Bone marrow (tissue), 2 donors: ENCODE measurements at places on chromosomes 2 and 18.

- DNase-seq, result no peak
Observed at GRCh38 chr2:26438926-26439325, 37.2 kb downstream of the DRC1 start.

- no peak for DNase-seq
Observed at GRCh38 chr18:6370886-6371635, 43.6 kb downstream of the L3MBTL4 start.

GRCh38 chr18:46759890-46760289 lies 3.0 kb upstream of the ST8SIA5 start:
- no peak for DNase-seq

- no peak for DNase-seq
Observed at GRCh38 chr18:10100941-10101701, 187.3 kb downstream of the VAPA start.

DNA sequence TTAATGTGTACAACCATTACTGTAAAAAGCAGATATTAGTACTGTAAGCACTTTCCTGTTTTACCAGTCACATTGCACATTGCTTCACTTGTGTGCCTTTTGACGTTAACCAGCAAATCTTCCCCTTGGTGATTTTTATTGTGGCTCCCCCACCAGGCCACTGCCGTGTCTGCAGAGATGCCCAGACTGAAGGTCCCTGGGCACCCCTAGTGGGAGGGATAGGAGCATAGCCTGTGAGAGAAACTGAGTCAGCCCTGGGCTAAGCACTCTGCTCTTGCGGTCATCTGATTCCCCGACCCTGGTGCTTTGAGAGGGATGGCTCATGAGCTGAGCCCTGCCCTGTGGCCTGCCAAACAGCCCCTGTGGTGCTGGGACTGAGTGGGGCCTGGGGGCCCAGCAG lies 73.4 kb downstream of the INPP4A start:
- DNase-seq, result peak; percentile 29

DNA sequence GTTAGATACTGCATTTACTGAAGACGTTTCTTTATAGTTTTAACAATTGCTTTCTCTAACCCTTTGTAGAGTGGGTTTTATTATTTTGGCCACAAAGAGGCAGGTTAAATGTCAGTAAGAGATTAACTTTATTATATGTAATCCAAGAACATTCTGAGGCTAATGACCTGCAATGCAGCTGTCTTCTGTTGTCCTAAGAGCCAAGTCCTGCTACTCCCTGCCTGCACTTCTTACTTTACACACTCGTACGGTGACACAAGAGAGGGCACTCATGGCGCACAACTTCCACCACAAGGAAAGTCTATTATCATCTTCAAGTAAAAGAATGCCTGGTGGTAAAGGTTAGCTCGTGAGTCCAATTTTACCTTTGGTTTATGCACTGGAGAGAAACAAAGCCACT lies 471.0 kb upstream of the HNMT start:
- DNase-seq, result no peak

DNA sequence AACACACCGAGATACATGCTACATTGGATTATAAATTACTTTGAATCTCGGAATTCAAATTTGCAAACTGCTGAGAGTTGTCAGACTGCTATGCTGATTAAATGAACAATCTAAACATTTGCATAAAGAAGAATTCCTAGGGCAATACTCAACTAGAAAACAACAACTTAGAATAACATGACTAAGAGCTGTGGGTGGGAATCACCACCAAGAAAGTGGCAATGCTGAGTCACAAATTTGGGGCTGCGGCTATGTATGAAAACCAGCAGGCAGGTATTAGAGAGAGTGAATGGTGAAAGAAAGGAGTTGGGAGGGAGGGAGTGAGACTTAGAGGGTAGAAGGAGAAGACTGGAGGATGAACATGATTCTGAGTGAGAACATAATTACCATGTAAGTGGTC lies 559.5 kb downstream of the PIK3C3 start:
- DNase-seq, result no peak

- DNase-seq, result no peak
Observed at GRCh38 chr2:156435396-156435717, 822 bp upstream of the GPD2 start.

DNA sequence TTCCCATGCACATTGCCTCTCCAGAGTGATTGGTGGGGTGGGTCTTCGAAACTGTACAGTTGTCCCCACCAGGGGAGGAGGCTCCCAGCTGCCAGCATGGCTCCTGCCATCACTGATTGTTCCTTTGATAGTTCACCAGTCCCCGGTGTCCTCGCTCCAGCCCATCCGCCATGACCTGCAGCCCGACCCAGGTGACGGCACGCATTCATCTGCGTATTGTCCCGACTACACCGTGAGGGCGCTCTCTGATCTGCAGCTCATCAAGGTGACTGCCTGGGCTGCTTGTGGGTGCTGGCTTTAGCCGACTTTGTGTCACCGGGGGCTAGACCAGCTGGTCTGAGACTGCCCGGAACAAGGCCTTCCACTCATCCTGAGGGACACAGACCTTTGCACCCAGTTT lies 12.4 kb downstream of the CNNM3 start:
- DNase-seq, result no peak

GRCh38 chr2:200488169-200488568 lies 21.7 kb downstream of the KCTD18 start:
- DNase-seq, result no peak

GRCh38 chr18:54883816-54884604 lies 55.7 kb downstream of the RAB27B start:
- no peak for DNase-seq

GRCh38 chr2:233435436-233436190 lies 81.3 kb downstream of the DGKD start:
- no peak for DNase-seq

DNA sequence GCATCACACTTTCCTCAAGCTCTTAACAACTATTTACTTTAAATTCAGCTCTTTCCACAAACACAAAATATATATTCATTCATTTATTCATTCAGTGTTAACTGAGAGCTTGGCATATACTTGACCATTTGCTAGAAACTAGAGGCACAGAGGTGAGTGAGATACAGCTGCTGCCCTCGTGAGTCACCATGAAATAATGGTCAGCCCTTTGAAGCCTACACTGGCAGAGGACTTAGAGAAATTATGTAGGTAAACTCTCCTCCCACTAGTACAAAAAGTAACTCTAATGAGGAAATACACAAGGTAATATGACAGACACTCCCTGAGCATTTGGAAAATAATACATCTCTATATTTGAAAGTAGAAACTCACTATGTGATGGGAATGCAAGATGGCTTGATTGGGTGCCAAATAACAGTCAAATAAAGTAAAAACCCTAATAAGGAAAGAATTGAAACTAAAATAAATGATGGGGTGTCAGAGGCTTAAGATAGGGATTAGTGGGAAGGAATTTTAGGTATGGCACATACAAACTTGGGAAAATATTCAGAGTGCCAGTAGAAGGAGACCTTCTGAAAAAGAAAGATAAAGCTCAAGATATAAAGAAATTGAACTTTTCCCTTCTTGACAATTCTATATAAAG lies 61.1 kb downstream of the ANTXR1 start:
- DNase-seq, result no peak

- no peak for DNase-seq
Observed at GRCh38 chr2:216632346-216632951, 771 bp upstream of the IGFBP2 start.

- DNase-seq, result no peak
Observed at GRCh38 chr2:137969418-137969765, 5.1 kb downstream of the HNMT start.

- DNase-seq, result no peak
Observed at GRCh38 chr2:236177604-236177966, 9.4 kb upstream of the GBX2 start.

DNA sequence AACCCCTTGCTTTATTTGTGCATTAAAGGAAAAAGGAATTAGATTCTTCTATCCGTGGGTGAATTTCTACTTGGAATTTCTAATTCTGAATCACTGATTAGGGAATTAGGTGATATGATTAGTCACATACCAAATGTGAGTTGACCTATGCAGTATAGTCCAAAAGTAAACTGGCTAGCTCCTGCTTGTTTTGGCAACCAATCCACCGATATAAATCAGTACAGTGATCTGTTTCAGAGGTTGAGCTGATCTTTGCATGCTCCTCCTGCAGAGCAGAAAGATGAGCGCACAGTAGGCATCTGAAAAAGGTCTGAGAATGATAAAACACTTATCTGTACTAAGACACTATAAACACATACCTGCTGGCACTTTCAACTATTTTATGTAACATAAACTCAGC lies 86.6 kb downstream of the LRP1B start:
- DNase-seq, result no peak

DNA sequence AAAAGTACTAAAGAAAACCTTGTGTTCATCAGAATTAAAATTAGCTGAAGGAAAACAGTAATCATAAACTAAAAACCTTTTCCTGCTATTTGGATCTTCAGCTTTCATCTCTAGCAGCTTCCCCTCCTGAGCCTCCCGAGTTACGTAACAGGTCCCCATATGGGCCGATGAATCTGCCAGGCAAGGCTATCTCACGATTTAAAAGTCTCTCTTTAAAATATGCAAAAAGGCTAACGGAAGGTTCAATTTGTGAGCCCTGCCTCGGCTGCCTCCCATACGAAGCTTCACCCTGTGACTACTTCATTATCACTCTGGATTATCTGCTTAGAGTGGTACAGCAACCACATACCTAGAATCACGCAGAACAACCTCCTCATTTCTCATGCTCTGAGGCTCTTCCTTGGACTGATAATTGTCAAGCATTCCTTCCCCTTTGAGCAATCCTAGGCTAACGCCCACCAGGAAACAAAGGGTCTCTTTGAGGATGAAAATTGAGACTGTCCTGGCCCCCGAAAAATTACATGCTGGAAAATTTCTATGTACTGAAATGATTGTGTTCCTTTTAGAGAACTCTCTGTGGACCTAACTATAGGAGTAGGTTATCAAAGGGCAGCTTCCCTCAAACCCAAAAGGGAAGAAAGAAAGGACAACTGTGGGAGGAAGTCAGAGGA lies 147.4 kb downstream of the ZEB2 start:
- no peak for DNase-seq

DNA sequence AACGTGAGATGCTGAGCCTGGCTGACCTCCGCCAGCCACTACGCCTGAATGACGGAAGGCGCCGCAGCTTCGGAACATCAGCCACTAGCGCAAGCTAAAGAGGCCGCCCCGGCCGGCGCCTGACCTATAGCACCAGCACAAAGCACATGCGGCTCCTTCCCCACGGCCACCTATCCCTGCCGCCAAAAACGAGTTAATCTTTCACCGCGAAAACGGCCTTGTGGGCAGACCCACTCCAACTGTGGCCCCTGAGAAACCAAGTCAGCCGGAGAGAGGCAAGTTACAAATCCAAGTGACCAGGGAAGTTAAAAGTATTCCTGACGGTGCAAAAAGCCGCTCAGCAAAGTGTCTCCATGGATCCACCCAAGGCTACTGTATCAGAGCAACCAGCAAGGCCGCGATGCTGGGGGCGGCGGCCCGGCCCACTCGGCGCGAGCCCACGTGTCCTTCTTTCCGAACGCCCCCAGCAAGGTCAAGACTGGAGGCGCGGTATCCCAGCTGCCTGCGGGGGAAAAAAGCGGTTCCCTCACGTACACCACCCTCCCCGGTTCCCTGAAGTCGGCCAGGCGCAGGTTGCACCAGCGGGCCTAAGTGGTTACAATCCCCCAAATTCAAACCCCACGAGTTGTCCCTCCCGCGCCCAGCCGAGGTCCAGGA lies 575 bp downstream of the HSPD1 start:
- peak; percentile 63 for DNase-seq

DNA sequence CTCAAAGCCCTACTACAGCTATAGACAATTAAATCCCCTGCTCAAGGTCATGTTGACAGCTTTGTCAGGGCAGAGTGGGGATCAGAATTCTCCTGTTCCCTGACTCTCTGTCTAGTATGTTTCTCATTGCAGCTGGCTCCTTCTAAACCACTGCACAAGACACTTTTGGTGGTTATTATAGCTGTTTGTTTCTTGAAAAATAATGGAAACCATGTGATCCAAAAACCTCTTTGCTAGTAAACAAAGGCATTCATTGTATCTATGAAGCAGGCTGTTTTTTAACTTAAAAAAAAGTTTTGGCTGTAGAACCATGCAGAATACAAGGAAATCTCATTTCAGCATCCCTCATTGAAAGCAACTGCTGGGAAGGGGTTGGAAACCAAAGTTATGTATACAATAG lies 352.5 kb upstream of the EPHA4 start:
- no peak for DNase-seq

DNA sequence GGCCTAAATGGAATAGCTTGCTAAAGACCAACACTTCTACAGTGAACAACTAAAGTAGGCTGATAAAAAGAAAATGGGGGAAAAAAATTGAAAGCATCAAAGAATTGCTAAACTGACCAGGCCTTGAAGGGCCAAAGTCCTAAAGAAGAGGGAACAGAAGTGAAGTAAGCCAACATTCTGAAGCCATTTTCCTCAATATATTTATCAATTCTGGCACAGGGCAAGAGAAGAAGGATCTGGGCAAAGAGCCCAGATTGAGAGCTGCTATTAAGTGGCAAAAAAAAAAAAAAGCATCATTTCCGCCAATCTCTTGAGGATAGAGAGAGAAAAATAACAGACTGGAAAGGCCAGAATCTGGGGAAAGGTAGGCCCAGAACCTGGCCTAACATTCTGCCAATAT lies 25.7 kb downstream of the FANCL start:
- DNase-seq, result no peak

- DNase-seq, result no peak
Observed at GRCh38 chr2:6310256-6311215, 555.2 kb downstream of the CMPK2 start.

- DNase-seq, result no peak
Observed at GRCh38 chr2:74745766-74746165, 88.2 kb upstream of the HK2 start.

DNA sequence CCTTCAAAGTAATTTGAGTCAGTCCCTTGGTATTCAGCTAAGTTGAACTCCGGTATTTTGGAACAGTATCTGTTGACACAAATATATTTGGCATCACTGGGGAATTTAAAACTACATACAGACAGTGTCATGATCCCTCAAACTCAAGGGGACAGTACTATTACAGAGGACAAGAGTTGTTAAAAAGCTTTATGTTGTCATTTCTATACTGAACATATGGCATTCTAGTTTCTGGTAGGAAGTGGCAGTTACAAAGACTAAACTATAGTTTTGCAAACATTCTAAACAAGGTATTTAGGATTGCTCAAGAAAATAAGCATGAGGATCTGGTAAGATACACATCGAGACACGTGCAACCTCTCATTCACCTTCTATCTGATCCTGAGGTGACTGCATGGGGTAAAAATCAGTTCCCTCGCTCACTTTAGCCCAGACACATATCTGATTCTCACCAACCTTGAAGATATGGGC lies 16.6 kb upstream of the CCNYL1 start:
- no peak for DNase-seq

GRCh38 chr2:57726294-57726693 lies 320.3 kb upstream of the VRK2 start:
- DNase-seq, result no peak

GRCh38 chr18:23994361-23994902 lies 20.1 kb upstream of the TTC39C start:
- no peak for DNase-seq

DNA sequence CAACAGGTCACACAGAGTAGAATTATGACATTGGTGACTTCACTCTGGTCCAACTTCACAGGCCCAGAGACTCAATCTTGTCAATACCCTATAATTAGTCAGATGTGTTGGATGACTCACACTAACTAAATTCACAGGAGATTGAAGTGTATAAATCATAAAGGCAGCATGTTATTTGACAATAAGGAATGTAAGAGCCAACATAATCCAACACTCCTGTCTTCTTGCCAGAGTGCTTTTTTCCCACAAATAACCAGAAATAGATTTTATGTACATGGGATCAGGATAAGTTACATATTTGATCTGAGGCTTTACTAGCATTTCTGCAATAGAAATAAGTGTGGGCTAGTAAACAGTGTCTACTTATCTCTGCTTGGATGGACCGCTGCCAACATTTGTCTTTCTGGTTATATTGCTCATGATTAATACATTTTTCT lies 42.2 kb upstream of the ZSWIM2 start:
- DNase-seq, result no peak
